ENCODE measurements at places on chromosomes 3 and 15. TPM values are rescaled to one million over a fixed set of nuclear protein-coding genes. Genes with fewer than 3 reads are reported as not detected.

Gene GP9
- total RNA-seq: not detected

Gene XIRP1
- total RNA-seq: 0.28 TPM

Gene CPLX3
- total RNA-seq: not detected

Gene SLC25A36
- total RNA-seq: 6.0 TPM

Gene MLH1
- total RNA-seq: 15.2 TPM

Gene ARHGAP31
- total RNA-seq: 2.4 TPM

Gene C3orf70
- 0.31 TPM for total RNA-seq

Gene LRCH3
- 21.6 TPM for total RNA-seq

Gene CFAP44
- 0.86 TPM for total RNA-seq

Gene GOLGA8H
- total RNA-seq: not detected

Gene TRH
- not detected for total RNA-seq

Gene ADAMTS9
- 6.0 TPM for total RNA-seq

Gene SLC49A4
- total RNA-seq: 6.5 TPM
